Activated CD4-positive, alpha-beta T cell treated with anti-CD3 and anti-CD28 coated beads, Interleukin-2, amount 50 U/mL, for 24 hours (primary cell): ENCODE measurements at places on chromosomes 5 and 9.

DNA sequence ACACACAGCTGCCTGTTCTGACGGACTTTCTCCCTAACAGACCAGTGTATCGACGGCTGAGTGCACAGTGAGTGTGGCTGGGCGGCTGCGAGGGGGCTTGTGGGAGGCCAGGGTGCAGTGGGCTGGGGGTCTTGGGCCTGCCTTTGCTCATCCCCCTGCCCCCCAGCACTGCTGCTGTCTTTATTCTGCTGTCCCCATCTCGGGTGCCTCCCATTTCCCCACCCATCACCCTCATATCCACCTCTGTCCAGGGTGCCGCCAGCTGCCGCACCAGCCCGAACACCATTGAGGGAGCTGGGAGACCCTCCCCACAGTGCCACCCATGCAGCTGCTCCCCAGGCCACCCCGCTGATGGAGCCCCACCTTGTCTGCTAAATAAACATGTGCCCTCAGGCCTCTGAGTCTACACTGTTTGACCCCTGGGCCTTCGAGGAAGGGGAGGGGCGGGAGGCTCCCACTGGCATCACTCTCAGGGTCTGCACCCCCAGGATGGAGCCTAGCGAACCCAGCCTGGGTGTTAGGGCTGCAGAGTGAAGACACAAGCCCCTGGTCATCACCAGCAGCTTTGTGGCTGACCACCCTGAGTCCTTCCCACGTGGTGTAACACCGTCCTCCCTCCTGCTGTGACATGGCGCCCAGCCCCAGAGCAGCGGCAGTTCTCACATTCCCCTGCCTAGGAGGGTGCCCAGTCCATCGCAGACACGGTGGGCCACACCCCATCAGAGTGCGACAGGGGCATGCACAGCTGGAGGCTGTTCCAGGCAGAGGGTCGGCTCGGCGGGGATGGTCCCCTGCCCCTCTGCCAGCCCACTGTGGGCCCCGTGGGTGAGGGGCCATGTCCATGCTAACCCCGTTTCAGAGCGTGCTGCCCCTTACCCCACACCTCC lies 4.0 kb downstream of the LCN2 start:
- DNase-seq, result no peak

GRCh38 chr5:5404381-5404780 lies 18.1 kb upstream of the ICE1 start:
- no peak for DNase-seq

DNA sequence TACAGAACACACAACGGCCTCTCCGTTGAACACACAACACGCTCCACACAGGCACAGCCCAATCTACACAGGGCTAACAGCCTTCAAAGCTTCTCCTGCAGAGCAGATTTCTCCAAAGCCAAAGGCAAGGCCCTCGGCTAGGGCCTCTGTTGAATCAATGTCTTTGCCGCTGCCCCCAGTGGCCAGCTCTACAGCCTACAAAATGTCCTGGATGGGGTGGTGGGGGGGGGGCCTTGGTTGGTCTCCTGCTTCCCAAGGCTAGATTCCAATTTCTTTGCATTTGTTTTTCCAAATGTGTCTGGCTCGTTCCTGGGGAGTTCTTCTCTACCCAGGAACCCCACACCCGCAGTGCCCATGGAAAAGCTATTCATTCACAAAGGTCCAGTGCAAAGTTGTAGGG lies 167.2 kb downstream of the PAX5 start:
- DNase-seq, result no peak

DNA sequence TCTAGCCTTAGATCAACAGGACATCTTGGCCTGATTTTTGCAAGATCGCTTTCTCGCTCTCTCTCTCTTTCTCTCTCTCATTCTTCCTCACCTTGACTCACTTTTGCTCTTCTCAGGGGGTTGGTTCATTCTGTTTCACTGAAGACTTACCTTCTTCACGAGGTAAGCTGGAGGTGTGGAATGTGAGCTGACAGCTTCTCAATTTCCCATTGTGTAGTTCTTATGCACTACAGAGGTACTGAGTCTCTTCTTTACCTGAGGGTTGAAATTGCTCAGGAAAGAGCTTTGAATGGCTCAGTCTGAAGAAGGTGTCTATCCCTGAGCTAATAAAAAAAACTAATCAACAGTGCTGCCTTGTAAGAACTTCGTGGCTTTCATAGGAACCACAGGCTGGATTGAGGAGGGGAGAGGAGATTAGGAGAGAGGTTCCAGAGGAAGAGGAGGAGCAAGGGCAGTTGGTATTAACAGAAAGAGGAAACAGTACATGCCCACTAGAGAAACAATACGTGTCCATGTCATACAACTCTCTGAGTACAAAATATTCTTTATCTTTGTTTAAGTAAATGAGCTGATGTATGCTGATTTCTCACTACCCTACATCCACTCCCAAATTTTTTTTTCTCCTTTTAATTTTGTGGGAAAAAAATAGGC lies 192.2 kb downstream of the TMEM167A start:
- no peak for DNase-seq

DNA sequence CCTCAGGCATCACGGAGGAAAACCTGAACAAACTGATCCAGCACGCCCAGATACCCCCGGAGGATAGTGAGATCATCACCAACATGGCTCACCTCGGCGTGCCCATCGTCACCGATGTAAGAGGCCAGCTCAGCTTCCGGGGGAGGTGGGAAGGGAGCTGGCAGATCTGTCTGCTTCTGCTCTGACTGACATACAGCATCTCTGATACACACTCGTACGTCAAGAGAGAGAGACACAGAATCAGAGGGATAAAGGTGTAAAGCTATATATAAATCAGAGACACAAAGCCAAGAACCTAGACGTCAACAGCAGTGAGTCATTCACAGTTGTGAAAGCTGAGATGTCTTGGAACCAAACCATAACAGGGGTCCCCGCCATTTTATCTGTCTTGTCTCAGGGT lies 30.1 kb upstream of the CFAP157 start:
- DNase-seq, result no peak

- no peak for DNase-seq
Measured at GRCh38 chr9:137031904-137032640, at the start of gene FUT7. Gene FUT7, minus strand, starts transcription at chr9:137032088. Its CDS starts 97 bp downstream, at chr9:137031991.

- DNase-seq, result no peak
Measured at GRCh38 chr5:109388407-109388806, 21.4 kb downstream of the PJA2 start.

- DNase-seq, result no peak
Measured at GRCh38 chr5:150270541-150271295, 18.9 kb downstream of the CAMK2A start.

DNA sequence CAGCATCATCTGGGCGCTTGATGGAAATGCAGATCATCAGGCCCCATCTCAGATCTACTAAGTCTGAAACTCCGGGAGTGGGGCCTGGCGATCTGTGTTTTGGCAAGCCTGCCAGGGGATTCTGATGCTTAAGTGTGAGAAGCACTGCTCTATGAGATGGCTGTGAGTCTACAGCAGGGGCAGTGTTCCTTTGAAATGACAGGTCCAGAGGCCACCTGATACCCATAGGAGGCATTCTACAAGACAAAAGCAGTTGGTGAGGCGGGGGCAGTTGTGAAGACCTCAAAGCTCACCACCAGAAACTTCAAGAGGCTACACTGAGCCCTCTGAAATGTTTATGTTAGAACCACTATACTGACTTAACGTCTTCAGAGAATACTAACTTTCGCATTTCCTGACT lies 86.9 kb upstream of the SPATA31D4 start:
- DNase-seq, result no peak

GRCh38 chr5:160083501-160083900 lies 35.7 kb downstream of the PWWP2A start:
- no peak for DNase-seq

DNA sequence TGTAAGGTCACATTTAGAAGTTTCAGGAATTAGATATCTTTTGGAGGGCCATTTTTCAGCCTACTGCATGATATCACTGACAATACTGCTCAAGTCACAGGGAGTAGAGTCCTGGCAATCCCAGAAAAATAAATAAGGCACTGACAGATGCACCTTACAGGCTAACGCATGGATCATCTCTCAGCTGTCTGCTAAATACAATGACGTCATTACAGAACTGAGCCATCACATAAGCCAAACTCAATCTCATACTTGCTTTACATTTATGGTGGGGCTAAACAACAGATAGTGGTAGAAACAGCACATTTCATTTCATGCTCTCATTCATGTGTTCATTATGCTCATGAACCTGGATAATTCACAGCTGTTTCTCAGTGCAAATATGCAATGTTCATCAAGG lies 243.7 kb downstream of the SEMA5A start:
- DNase-seq, result no peak

DNA sequence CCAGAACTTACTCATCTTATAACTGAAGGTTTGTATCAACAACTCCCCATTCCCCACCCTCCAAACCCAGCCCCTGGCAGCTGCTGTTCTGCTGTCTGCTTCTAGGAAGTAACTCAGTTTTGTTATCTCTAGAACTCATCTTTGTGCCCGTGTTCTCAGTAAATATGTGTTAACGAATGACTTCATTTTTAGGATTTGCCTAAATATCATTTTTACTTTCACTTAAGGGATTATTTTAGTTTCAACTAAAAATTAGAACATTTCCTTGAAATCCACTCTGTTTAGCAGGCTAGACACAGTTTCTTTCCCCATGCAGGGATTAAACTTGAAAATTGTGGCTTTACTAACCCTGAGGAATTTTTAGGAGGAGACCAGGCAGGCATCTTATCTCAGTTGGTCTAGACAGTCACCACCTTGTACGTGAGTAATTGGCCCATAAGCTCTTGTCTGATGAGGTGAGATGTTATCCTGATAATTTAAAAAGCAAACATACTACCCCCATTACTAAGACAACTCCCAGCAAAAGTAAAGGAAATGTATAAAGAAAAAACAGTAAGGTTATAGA lies 68.2 kb upstream of the TNFAIP8 start:
- no peak for DNase-seq

DNA sequence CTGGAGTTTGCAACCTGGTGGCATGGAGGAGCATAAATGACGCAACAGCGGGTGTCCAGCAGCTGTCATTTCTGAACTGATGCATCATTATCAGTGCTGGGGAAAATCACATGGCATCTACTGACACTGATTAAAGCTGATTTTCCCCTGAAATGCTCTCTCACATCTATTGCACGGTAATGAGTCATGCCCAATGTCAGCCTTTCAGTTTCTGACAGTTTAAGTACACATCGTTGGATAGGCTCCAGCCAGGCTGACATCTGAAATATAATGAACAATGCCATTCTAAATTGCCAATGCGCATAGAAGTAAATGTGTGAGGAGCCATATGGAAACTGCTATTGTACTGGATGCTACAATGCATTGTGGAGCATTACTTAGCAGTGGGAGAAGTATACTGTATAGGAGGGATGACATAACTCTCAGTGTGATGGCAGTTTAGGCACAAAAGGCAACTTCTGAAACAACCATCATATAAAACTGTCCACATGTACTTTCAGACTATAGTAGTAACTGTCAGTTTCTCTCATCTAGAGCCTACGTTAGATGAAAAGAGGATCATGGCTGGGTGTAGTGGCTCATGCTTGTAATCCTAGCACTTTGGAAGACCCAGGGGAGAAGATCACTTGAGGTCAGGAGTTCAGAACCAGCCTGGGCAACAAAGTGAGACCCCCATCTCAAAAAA lies 389.3 kb upstream of the DMAC1 start:
- peak; percentile 0 for DNase-seq

- no peak for DNase-seq
Measured at GRCh38 chr5:74177961-74178360, 462.6 kb downstream of the ENC1 start.

GRCh38 chr5:58245476-58245840 lies 214.4 kb downstream of the PLK2 start:
- DNase-seq, result no peak

- no peak for DNase-seq
Measured at GRCh38 chr5:172413601-172414171, 40.6 kb downstream of the SH3PXD2B start.

DNA sequence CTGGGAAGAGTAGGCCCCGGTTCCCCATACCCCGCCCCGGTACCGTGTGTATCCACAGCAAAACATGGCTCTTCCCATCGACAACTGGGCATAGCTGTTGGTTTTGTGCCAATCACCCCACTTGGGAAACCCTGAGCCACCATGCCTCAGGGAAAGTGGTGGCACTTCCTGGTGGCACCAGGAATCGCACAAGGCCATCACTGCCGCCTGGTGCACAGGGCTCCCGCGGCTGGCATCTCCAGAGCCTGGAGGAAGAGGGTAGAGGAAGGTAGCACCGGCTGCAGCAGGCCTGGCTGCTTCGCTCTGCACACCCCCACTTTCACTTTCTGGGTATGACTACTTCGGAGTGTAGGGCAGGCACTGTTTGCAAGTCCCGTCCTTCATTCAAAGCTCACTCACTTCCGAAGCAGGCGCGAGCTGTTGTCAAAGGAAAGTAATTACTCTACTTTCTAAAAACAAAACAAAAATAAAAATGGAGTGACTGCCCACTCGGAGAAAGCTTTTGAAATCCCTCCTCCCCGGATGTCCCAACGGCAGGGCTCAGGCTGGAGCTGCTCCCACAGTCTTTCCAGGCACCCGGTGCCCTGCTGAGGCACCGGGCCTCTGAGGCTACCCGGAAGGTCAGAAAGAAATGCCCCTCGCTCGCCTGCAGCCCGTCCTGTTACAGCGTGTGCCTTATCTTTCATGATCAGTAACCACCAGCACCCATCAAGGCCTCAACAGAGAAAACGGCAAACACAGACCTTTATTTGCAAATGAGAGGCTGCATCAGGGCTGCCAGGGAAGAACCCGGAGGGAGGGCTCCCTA lies 2.0 kb downstream of the BRD3 start:
- peak; percentile 32 for DNase-seq

GRCh38 chr5:17012289-17012688 lies 76.2 kb upstream of the MYO10 start:
- no peak for DNase-seq

DNA sequence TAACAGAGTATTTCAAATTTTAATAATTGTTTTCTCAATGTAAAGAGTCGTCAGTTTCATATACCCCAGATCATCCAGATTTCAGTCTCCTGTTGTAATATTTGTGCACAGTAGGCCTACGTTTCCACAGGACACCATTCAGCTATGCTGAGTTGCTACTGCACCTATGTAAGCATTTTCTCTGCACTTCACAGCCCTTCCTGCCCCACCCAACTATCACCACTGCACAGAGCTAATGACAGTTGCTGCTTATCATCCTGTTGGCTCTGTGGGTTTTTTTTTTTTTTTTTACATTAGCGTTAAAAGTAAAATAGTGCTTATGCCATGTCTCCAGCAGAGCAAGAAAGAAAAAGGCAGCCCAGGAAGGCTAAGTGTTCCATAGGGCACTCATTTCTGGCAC lies 5.9 kb upstream of the PRKACG start:
- no peak for DNase-seq

DNA sequence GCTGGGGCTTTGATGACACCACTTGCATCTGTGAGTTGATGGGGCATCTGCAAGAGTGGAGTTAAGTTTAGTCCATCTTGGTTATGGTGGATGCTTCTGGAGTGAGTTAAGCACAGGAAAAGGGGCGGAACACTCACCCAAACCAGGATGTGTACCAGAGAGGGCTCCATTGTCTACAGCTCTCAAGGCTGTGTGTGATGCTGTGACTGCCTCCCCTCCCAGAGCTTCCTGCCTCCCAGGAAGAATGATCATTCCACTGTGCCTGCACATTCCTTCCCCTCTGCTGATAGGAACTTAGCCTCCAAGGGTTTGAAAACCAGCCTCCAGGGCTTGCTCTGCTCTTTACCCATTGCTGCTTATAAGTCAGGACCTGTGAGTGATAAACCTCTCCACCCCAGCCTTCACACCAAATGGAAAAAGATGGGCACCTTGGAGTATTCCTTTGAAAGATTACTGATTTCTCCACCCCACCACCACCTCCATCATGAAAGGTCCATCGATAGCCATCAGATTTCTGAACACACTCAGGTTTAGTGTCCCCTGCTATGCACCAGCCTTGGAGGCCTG lies 160.1 kb upstream of the SPRY4 start:
- DNase-seq, result no peak
